ENCODE measurements at places on chromosomes 1 and 21.

GRCh38 chr1:2835650-2836159, 34.2 kb upstream of the TTC34 start:
- no peak for DNase-seq

DNA sequence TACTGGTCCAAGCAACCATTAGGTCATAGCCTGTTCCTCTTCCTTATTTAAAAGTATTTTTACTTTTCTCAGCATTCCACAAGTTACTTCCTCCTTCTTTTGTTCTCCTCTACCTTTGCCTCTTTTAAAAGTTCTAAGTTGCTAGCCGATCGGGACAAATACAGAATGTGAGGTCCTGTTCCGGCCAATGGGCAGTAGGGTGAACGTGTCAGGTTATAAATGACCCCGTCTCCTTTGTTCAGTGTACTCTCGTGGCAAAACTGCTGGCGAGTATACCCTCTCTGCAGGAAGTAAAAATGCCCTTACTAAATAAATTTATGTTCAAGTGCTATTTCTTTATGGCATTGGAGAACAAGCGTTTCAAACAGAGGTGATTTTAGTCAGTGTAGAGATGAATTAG, 2.5 kb downstream of the ADCY10 start:
- no peak for DNase-seq

DNA sequence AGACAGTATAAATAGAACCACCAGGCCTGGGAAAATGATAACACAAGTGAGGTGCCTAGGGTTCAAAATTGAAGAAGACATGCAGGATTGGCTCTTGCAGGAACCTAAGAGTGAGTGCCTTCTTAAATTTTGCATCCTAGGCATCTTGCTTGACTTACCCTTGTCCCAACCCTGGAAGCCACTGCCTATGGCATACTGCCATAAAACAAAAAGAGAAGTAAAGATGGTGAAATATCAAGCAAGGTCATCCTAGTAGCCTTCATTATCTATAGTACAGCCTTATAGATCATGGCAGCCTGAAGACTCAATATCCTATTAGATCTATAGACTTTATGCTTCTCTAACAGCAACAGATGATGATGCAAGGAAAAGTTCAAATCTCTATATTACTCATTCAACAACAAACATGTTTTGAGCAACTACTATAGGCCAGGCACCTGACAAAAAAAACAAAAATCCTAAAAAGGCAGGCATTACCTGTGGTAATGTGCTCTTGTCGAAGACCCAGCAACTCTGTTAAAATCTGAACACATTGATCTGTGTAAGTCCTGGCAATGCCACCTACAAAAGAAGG, 6.3 kb downstream of the AP4B1 start:
- no peak for DNase-seq

DNA sequence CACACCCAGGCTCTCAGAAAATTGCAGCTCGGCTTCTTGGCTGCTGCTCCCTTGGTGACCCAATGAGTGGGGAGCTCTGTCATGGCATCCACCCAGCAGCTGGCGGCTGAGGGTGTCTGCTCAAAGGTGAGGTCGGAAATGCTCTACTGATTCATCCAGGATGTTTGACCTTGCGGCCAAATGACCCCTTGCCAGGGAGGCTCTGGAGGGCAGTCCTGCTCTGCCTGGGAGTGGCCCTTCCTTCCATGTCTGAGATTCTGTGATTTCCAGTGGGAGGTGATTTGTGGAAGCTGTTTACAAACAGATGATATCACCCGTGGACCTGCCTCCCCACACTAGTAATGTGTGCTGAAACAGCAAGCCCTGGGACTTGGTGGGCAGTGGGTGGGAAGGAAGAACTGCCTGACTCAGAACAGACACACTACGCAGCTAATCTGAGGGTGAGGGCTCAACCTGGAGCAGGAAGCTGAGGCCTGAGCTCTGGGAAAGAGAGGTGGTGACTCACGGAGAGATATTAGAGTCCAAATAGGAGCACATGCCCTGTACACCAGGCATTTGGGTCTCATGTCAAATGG, 3.0 kb downstream of the CRCT1 start:
- no peak for DNase-seq

GRCh38 chr1:15343729-15344128, 66.0 kb upstream of the EFHD2 start:
- no peak for DNase-seq

DNA sequence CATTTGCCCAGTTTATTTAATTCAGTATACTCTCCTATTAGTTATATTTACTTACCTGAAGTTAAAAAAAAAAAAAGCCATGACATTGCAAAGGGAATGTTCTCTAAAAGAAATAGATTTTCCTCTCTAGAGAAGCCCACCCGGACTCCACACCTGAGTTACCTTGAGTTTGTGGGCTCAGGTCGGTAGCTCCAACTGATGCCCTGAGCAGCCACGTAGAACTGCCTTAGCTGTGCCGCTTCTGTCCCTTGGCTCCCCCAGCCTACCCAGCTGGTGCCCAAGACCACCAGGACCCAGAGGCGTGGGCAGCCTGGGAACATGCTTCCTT, 250 bp downstream of the F5 start:
- no peak for DNase-seq

GRCh38 chr1:17121881-17122280, 2.6 kb upstream of the PADI2 start:
- no peak for DNase-seq

DNA sequence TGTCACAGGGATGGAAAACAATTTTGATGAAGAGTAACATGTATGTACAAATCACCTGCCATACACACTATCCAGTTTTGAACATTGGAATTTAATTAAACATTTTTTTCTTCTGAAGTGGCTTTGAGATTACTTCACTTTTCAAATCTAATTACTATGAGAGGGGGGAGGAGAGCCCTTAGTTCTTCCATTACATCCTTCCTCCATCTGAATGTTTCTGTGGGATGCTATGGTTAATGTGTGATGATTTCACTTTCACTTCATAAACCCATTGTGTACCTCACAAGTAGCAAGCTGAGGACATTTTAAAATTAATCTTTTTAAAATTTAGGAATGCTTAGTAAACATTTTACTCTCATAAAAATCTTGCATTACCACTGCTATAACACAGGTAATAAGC, 156.9 kb downstream of the RUNX1 start:
- DNase-seq, result no peak

DNA sequence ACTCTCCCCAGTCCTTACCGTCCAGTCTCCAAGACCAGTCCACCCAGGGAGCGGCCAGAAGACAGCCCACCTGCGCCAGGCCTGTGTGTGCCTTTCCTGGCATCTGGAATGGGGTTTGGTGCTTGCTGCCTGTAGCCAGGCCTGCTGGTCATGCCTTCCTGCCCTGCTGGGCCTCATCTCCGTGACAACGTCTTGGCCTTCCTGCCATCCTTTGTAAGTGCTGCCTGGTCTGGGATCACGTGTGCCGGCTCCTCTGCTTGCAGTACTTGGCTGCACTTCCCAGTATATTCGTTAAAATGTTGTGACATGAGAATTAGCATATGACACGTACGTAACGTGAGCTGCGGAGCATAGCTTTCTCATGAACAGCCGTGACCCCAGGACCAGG, 145.3 kb upstream of the COL6A1 start:
- DNase-seq, result no peak

DNA sequence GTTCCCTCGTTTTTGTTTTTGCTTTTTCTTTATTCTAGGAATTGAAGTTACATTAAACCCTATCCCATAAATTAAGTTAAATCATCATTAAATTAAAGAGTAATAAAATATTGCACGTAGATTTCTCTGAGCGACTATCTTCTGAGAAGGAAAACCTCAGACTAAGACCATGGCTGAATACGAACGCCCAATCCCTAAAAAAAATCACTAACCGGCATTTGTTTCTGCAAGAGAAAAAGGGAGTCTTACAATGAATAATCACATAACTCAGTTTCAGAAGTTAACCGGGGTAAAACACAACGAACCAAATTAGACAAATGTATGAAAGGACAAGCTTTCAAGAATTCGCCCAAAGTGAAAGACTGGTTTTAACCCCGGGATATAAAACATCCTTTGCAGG, 1.3 kb downstream of the PIK3R3 start:
- no peak for DNase-seq

DNA sequence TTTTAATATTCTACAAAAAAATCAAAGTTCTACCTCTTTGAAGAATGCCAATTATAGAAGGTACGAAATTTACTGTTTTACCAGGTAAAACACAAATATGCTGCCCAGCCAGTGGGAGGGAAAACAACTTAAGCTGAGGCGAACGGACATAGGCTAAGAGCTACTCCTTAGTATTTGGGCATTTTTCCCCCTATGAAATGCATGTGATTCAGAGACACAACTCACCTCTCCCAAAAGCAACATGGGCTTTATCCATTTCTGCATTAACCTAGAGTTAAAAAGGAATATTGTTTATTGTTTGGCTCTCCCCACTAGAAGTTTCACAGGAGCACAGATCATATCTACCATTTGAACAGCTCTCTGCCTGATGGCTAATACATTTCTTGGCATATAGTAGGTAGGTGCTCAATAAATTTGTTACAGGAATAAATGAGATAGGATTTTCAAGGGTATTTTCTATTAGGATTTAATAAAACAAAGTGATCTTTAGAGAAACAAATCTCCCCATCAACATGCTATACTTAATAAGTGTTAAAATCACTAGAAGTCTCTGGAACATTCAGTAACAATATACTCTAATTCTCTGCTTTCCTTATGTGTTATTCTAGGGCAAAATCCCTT, 2.4 kb upstream of the SORT1 start:
- no peak for DNase-seq

DNA sequence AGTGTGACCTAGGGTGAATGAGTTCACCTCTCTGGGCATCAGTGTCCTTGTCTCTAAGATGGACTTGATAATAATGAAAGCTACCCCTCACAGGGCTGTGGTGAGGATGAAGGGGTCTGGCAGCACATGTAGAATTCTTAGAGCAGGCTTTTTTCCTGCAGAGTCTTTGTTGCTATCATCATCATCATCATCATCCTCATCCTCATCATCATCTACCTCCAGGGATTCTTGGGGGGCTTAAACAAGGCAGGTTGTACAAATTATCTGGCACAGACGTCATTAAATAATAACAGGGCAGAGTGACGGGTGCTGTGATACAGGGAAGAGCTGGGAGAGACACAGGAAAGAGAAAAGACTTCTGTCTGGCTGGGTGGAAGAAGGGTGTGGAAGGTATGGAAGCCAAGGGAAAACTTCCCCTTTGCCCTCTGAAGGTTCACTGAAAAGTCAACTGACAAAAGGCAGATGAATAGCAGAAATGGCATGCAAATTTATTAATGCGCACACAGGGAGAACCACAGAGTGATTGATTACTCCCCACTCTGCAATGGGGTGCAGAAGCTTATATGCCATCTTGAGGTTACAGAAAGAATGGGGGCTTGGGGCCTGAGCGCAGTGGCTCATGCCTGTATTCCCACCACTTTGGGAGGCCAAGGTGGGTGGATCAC, 17.0 kb upstream of the SLC2A1 start:
- no peak for DNase-seq

GRCh38 chr1:83766241-83766691, 232.7 kb downstream of the TTLL7 start:
- DNase-seq, result no peak

DNA sequence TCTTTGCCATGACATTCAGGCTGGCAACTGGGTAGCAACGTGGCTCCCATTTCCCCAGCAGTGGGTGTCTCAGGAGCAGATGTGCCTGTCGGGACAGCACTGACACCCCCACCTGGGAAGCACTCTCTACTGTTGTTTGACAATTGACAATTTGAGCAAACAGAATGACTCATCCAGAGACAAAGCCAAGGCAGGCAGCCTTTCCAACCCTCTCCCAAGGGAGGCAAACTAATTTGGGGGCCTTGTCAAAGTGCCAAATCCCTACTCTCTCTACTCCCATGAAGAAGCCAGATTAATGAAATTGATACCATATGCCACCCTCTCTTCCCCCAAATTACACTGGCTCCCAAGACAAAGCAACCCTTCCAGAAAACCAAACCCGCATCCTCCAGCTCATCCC, 65.6 kb downstream of the GRIK3 start:
- DNase-seq, result no peak

- no peak for DNase-seq
Observed at GRCh38 chr1:44050261-44050660, 19.0 kb upstream of the SLC6A9 start.

DNA sequence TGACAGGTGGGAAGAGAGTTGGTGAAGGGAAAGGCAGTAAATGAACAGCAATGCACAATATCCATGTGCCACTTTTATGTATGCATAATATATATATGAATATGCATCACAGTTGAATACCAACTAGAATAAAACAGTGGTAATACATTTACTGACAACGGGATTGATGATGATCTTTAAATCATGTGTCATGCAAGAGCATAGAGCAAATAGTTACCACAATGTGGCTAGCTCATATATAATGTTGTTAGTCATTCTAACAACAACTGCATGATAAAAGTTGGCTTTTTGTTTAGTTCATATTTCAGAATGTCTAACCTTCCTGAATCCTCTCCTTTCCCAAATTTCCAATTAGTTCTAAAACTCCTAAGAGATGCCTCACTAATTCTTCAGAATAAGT, 46.4 kb downstream of the GORAB start:
- no peak for DNase-seq

- no peak for DNase-seq
Observed at GRCh38 chr21:44582055-44582454, 1.7 kb upstream of the KRTAP10-5 start.

- no peak for DNase-seq
Observed at GRCh38 chr1:84133479-84133878, 10.6 kb upstream of the PRKACB start.

DNA sequence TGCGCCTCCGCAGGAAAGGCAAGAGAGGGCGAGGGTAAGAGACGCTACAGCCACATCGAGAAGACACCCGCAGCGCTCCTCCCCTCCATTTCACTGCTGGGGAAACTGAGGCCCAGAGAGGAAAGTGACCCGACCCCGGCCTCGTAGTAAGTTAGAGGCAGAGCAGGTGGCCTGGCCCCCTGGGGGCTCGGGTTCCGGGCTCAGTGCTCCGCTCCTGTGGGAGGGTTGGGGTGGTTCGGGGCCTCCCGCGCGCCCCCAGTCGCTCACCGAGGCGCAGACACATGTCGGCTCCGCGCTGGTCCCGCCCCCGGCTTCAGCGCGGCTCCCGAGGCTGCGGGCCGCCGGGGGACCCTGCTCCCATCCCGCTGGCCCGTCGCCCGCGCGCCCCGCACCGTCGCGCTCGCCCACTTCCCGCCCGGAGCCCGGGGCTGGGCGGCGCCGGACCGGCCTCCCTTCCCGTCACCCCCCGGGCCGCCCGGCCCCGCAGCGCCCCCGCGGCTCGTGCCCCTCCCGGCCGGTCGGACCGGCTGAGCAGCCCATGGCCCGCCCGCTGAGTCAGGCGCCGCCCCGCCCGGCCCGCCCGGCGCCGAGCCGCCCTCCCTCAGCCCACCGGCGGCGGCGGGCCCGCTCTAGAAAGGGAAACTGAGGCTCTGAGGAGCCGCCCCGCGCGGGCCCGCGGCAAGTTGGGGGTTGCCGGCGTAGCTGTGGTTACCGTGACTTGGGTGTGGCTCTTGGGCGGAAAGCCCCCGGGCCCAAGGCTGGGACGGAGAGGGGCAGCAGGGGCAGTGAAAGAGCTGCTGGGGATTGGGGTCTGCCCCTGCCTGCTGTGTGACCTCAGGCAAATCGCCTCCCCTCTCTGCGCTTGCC, at the start of gene TMEM54:
Gene TMEM54 (minus strand): TSS at position 434 of the 867 bp plus-strand sequence. CDS start 151 bp downstream, at position 283.
- DNase-seq, result no peak
